Lower lobe of right lung (tissue), 2 donors: ENCODE measurements at places on chromosomes 13 and 19. TPM values are rescaled to one million over a fixed set of nuclear protein-coding genes. Genes with fewer than 3 reads are reported as not detected.

GRCh38 chr13:51760592-51760991, 43.4 kb downstream of the DHRS12 start:
- H3K4me1 ChIP-seq = peaks cover 15% of the 10 kb centered on the region
- H3K36me3 ChIP-seq = peaks cover 56% of the 10 kb centered on the region

DNA sequence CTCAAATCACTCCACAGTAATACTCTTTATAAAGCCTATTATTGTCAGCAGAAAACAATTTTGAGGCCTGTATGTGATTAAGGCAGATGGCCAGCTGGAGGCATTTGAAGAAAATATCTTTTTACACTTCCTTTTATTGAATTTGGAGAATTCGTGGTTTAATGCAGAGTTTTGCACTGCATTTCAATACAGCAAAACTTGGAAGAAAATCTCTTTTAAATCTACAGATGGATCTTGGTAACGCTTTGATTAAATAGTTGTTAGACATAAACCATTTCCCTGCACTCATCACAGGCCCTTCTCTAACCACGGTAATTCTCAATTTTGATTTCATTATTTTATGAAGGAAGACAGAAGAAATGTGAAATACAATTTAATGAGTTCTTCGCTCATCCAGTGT, 185.7 kb downstream of the RFC3 start:
- no peaks in the 10 kb centered on the region for H3K27me3 ChIP-seq
- H3K4me1 ChIP-seq = no peaks in the 10 kb centered on the region
- no peak for DNase-seq
- H3K4me3 ChIP-seq = no peak overlapping the region

GRCh38 chr19:35905178-35905727, 2.8 kb downstream of the TYROBP start:
- H3K4me3 ChIP-seq = peak overlapping the region; percentile 2
- H3K4me1 ChIP-seq = peaks cover 41% of the 10 kb centered on the region
- DNase-seq = no peak
- no peaks in the 10 kb centered on the region for H3K36me3 ChIP-seq
- H3K27ac ChIP-seq = peak overlapping the region; percentile 33

DHPS gene
- 77.0 TPM for total RNA-seq

LGI4 gene
- 6.3 TPM for total RNA-seq
